ENCODE measurements at places on chromosomes 6 and 20.

GRCh38 chr20:63309261-63310071, 16.5 kb downstream of the COL20A1 start:
- DNase-seq: no peak

DNA sequence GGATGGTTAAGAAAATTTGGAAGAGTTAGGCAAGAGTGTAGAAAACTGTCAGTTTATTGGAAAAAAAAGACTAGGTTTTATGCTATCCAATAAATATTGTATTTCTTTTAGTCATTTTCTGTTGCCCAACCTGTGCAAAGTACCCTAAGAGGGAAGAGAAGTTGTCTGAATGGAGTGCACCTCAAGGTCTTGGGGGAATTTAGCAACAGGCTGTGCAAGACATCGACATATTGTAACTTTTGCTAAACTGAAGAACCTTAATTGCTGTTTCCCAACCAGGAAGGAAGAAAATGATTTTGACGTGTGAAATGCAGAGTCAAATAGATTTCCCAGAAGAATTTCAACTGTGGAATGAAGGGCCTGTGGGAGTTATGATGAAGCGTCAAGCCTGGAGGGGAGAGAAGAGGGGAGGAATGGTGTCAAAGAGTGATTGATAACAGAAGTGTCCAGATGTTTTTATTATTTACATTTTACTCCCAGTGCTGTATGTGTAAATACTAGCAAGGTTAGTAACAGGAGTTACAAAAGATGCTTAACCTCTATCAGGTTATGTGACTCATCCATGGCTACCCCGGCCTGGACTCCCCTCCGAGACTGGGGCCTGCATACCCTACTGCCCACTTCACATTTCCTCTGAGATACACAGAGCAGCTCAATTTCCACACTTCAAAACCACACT, 246.8 kb downstream of the MYLK4 start:
- DNase-seq: no peak

GRCh38 chr20:49916146-49917002, 1.0 kb upstream of the SPATA2 start:
- no peak for DNase-seq

GRCh38 chr6:52400313-52401041, 19.7 kb upstream of the EFHC1 start:
- DNase-seq: no peak

GRCh38 chr20:48812600-48813445, 15.0 kb downstream of the PREX1 start:
- no peak for DNase-seq

DNA sequence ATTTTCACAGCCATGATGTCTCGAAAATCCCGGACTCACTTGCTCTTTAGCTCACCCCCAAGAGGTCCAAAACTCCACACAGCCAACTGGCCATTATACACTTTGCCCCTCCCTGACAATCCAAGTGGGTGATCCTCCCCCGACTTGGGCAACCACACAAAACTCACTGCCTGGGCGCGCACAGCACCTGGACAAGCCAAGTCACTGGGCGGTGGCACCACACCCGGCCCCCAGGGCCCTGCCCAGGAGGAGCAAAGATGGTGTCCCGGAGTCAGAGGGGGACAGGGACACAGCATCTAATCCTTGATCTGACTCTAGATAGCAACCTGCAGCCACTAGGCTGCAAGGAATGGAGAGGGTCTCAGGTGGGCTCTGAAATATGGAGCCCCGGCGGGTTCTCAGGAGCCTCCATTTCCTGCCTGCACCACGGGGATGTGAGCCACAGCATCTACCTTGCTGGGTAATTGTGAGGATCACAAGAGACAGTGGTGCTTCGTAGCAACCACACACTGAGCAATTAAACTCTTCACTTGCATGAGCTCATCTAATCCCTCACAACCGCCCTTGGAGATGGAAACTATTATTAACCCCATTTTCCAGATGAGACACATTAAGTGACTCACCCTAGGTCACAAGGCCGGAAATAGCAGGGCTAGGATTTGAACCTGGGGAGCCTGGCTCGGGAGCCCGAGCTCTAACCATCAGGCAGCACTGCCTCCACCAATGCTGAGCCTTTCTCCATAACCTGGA, 66.6 kb downstream of the BMP7 start:
- no peak for DNase-seq

DNA sequence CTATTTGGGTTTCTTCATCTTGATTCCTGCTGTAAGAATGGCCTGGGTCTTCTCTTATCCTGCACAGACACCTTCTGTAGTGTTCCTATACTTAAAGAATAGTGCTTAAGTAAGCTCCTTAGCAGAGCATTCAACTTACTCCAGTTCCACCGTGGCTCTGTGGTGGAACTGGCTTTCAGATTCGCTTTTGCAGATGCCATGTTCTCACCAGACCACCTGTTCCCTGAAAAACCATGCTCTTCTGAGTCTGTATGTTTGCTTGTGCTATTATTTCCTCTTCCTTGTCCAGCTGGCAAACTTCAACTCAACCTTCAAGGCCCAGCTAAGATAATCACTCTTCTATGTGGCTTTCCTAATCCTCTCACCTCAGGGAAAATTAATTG, 4.9 kb downstream of the ELMO2 start:
- DNase-seq: no peak

GRCh38 chr6:35041086-35041861, 99.9 kb downstream of the TCP11 start:
- no peak for DNase-seq

GRCh38 chr20:37986873-37987601, 46.2 kb downstream of the TTI1 start:
- no peak for DNase-seq
